ENCODE measurements at places on chromosomes 1 and 21.

DNA sequence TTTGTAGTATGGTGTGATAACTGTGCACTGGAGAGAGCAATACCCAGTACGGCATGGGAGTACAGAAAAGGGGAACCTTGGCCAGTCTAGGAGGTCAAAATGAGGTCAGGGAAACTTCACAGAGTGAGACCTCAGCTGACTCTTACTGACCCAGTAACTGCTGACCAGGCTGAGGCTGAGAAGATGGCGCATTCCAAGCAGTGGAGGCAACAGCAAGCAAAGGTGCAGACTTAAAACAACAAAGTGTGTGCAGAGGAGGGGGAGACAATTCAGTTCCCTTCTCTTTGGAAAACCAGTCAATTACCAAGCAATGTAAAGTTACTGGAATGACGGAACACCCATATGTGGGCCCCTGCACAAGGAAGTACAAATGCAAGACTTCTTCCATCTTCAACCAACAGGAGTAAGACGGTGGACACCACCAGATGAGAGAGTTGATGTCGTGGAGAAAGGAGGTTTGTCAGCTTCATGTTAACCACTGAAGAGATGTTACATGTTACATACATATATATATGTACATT, 54.6 kb upstream of the PRDX6 start:
- DNase-seq, result no peak

GRCh38 chr1:44543786-44544185, 130.5 kb downstream of the TMEM53 start:
- DNase-seq, result no peak

- no peak for DNase-seq
Measured at GRCh38 chr1:236141447-236142252, 689 bp upstream of the GPR137B start.

DNA sequence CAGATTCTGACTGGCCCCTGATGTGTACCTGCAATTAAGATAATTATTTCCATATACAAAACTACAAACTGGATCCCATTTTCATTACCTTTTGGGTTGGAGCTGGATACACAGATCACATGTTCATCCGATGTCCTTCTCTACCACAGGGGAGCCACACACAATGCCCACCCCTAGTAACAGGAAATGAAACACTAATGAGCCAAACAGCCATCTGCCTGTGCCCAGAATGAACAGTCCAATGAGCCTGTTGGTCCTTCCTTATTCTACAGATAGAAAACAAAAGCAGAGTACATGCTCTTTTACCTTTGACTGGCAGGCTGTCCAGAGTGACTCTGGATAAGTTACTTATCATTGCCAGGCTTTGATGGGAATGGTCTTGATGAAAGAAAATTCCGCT, 68.6 kb downstream of the SIPA1L2 start:
- DNase-seq, result no peak

DNA sequence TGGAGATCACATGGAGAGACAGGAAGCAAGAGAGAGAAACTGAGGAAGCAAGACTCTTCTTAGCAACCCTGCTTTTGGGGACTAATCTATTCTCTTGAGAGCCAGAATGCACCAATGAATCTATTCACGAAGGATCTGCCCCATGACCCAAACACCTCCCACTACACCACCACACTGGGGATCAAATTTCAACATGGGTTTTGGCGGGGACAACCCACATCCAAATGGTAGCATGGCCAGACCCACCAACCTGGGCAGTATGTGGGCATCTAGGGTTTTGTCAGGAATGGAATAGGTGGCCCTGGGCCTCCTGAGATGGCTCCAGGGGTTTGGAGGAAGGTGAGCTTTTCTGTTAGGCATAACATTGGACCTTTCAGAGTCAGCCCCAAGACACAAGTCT, 33.7 kb downstream of the NENF start:
- DNase-seq, result no peak

GRCh38 chr1:12434174-12434573, 183.8 kb downstream of the DHRS3 start:
- DNase-seq, result peak; percentile 79

- DNase-seq, result peak; percentile 70
Measured at GRCh38 chr1:66446261-66447001, 87.5 kb upstream of the SGIP1 start.

DNA sequence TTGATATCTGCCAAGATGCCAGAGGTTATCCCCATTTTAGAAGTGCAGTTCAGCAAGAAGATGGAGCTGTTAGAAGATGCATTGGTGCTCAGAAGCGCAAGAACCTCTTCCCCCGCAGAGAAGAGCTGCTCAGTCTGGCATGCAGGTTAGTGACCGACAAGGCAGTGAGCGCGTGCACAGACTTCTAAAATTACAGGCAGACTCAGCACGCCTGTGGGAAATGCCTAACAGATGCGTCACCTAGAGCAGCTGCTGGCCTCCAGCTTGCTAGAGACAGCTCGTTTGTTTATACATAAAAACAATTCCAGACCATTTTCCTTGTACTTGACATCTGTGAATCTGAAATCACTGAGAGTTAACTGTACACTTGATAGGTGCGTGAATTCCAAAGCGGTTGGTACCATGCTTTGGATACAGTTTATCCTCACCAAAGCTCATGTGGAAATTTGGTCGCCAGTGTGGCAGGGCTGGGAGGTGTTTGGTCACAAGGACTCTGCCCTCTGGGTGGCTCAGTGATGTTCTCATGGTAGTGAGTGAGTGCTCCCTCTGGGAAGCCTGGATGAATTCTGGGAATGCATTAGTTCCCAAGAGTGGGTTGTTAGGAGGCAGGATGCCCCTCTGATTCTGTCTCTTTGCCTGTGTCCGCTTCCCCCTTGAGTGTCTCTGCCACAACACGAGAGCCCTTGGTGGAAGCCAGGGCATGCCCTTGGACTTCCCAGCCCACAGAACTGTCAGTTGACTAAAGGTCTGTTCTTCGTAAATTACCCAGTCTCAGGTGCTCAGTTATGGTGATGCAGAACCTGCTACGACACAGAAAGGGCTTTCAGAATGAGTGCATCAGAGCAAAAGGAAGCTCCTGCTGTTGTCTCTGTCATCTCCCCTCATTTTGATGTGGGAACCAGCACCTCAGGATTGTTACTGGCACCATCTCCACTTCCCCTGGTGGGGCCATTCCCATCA, 24.4 kb downstream of the SNAP47 start:
- peak; percentile 97 for DNase-seq

DNA sequence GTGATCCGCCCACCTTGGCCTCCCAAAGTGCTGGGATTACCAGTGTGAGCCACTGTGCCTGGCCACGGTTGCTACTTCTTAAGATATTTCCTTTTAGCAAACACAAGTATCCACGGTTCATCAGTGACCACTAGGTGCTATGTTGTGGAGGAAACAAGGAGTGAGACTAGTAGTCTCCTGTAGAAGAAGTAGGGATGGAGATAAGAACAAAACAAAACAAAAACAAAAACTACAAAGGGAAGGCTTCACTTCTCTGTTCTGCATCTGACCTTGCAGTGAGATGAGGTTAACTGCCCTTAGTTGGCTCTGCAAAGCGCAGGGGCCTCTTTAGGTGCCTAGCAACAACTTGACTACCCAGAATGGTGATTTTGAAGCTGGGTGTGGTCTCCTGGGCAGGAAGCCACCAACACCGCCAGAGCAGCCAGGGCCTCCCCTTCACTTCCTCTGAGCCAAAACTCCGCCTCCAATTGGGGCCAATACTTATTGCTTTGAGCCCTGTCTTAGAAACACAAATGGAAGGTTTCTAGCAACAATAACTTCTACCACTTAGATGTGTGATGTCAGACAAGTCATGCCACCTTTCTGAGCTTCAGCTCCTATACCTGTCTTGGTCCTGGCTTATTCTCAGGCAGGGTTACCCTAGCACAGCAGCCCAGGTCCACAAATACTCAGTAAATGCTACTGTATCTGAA, 12.8 kb upstream of the CDC42 start:
- DNase-seq, result no peak

DNA sequence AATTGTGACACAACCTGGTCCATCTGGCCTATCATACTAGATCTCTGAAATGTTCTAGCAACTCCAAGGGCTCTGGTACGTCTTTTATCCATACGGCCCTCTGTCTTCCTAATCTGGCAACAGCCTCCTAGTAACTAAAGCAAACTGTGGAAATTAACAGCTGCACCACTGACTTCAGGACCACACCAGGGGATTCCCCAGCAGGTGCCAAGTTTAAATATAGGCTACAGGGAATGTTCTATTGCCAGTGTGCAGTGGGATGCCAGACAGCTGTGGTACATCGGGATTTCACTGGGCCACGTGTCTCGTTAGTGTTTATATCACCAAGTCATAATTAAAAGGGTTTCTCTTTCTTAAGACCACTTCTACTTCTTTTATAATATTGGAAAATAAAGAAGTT, 94.3 kb downstream of the RGS2 start:
- DNase-seq, result no peak

DNA sequence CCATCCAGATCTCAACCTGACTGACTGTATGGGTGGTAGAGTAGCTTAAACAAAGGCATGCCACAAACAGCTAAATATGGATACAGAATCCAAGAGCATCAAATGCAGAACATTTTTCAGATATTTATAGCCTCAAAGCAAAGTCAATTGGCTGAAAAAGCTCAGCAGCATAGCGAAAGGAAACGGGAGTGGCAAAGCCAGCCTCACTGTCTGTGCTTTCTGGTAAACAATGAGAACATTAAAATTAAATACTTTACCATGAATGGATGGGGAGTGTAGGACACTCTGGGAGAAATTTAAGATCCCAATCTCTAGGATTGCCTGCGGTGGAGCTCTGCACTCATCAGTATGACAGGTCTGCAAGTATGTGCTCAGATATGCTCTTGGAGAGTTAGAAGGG, 4.4 kb downstream of the RASAL2 start:
- DNase-seq, result no peak

- peak; percentile 22 for DNase-seq
Measured at GRCh38 chr21:41877901-41878830, 978 bp downstream of the PRDM15 start.

- DNase-seq, result no peak
Measured at GRCh38 chr1:24329797-24330543, 10.8 kb downstream of the GRHL3 start.

DNA sequence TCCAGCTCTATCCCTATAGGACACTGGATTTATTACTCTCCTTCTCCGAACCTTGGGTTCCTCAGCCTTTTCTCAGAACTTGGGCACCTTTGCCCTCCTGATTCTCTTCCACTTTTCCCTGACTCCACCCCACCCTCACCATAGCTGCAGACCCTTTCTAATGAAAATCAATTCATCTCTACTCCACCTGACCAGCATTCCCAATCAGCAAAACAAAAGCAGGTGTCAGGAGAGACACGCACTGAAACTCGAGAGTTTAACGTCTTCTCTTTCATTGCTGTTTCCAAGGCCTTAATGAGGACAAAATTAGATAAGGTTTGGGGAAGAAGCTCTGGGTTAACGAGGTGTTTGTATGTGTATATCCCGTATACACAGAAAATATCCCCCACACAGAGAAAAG, 208.8 kb downstream of the PLPP3 start:
- DNase-seq, result no peak

- no peak for DNase-seq
Measured at GRCh38 chr1:219372916-219373615, 199.4 kb downstream of the LYPLAL1 start.

DNA sequence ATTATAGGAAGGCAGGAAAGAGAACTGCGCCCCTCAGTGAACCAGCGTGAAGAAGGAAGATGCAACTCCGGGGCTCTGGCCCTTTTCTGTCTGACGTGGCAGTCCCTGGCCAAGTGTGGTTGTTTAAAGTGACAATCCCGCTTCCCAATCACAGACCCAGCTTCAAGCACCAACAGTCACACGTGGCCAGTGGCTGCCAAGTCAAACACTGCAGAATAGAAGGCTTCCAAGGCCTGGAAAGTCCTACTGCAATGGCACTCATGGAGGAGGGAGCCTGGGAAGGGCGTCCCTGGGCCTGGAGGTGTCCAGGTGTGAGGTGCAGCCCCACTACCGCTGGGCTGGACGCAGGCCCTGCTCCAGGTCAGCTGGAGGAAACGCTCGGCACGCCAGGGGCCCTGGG, 143.8 kb downstream of the CASZ1 start:
- no peak for DNase-seq

- no peak for DNase-seq
Measured at GRCh38 chr1:159913451-159914192, 11.7 kb downstream of the TAGLN2 start.

DNA sequence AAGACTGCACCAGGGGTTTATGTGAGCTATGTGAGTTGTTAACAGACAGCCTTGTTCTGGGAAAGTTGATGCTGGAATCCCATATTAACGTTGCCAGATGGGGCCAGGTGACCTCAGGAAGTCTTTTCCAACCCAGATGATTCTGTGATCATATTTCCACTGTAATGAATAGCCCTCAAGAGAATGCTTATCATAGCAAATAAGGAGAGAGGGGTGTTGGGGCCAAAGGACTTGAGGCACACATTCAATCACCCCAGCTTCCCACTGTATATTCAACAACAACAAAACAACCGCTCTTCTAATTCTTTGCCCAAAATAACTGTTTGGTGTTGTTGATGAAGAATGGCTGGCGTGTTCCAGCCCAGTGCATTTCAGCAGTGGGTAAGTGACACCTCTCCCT, 14.1 kb downstream of the ZNF697 start:
- DNase-seq, result no peak

- no peak for DNase-seq
Measured at GRCh38 chr1:114458237-114458777, 52.7 kb downstream of the TRIM33 start.

- no peak for DNase-seq
Measured at GRCh38 chr1:117077267-117077666, 17.1 kb downstream of the TTF2 start.

- no peak for DNase-seq
Measured at GRCh38 chr1:21437341-21437640, 2.6 kb upstream of the NBPF3 start.

- no peak for DNase-seq
Measured at GRCh38 chr21:45466330-45467220, 61.6 kb downstream of the COL18A1 start.

All from astrocyte of the cerebellum (primary cell).